ENCODE measurements at places on chromosomes 2 and 18.

DNA sequence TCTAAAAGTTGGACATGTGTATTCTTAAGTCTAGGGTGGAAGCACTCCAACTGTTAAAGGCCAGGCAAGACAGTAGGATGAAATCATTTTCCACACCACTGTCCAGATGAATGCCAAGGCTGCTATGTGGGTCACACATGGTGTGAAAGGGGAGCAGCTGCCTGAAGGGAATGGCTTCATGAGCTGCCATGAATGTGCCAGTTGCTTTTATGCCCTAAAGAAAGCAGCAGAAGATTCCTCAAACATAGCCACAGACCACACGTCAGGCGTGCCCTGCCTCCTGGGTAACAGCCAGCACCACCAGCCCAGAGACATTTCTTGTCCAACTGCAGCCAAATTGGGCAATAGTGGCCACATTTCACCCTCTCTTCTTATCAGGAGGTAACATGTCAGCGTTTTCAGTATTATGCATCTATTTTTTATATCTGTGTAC, 130.2 kb downstream of the MTCL1 start:
- no peak for DNase-seq

DNA sequence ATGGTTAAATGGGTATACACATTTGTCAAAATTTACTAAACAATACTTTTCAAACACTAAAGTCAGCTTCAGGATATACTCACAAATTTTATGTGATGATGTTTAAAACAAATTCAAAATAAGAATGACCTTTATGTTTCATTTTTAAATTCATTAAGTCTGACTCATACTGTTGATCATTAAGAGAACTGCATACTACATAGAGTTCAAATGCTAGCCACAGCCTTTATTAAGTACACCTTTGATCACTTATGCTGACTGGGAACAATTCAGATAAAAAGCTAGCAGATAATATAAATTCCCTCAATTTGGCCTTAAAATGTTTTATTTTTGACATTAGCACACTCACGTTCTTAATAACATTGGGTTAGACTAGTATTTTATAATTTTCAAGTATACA, 14.1 kb downstream of the LMAN1 start:
- no peak for DNase-seq

DNA sequence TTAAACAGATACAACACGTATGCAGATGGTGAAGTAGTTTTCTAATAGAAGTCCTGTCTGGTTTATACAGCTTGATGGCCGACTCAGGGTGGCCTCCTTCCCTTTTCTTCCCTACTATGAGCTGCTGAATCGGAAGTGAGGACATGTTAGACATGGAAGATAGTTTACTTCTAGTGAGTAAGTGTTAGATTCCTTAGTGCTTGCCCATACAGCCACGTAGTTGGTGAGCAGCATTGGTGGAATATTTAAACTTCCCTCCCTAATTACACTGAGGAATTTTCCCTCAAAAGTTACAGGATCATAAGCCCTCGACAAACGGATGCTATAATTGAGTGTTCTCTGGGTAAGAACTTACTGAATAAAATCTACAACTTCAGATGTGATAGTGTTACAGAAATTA, 52.1 kb downstream of the RHBDD1 start:
- DNase-seq = no peak

GRCh38 chr2:190655113-190655512, 6.2 kb downstream of the NAB1 start:
- no peak for DNase-seq

DNA sequence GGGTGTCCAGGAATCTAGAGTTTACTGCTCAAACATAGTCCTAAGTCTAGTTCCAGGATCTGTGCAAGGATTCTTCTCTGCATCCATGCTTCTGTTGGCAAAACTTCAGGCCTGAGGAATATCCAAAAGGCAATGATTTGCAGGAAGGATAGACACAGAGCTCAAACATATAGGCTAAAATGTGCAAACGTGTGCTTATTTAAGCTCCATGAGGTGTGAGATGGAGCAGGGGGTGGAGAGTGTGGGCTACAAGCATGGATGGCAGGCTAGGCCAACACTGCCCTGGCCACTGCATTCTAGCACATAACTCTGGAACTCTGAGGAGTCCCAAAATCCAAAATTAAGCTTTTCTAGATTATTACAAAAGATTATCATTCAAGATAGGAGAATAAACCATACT, 301.1 kb downstream of the PAX3 start:
- DNase-seq = no peak

- DNase-seq = peak; percentile 61
Measured at GRCh38 chr2:10302479-10303180, at the start of gene HPCAL1. Gene HPCAL1 (plus strand): TSS chr2:10302904. CDS start chr2:10419758, 116,854 bp downstream.

GRCh38 chr2:157238296-157238695, 19.2 kb upstream of the GALNT5 start:
- DNase-seq = no peak

GRCh38 chr2:235659767-235660322, 166.0 kb downstream of the AGAP1 start:
- peak; percentile 85 for DNase-seq

- no peak for DNase-seq
Measured at GRCh38 chr2:128644718-128645256, 326.1 kb upstream of the HS6ST1 start.

DNA sequence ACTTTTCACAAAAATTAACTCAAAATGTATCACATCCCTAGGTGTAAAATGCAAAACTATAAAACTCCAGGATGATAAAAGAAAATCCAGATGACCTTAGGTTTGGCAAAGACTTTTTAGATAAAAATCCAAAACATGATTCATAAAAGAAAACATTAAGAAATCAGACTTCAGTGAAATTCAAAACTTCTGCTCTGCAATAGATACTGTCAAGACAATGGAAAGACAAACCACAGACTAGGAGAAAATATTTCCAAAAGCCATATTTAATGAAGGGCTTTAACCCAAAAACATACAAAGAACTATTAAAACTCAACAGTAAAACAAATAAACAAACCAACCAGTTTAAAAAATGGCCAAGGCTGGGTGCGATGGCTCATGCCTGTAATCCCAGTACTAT, 173.6 kb upstream of the SPOPL start:
- DNase-seq = no peak

- peak; percentile 45 for DNase-seq
Measured at GRCh38 chr18:9613550-9614400, 584 bp downstream of the PPP4R1 start.

GRCh38 chr2:225569995-225570394, 170.5 kb downstream of the NYAP2 start:
- DNase-seq = no peak

DNA sequence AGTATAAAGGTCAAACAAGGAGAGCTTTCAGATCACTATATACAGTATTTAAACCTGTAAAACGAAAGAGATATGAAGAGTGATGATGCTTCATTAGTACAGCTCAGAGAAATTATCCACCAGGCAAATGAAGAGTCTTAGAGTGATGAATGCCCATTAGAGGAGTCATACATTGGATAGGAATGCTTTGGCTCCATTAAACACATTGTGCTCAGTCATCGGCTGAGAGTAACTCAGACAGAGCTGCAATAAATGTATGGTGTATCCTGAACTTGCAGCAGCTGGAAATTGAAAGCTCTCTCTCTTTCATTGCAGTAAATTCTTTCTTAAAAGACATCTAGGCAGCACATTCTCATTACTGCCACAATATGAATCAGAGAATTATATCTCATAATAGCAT, 340.8 kb upstream of the SPHKAP start:
- DNase-seq = peak; percentile 34

- no peak for DNase-seq
Measured at GRCh38 chr2:45734952-45735351, 83.5 kb downstream of the PRKCE start.

DNA sequence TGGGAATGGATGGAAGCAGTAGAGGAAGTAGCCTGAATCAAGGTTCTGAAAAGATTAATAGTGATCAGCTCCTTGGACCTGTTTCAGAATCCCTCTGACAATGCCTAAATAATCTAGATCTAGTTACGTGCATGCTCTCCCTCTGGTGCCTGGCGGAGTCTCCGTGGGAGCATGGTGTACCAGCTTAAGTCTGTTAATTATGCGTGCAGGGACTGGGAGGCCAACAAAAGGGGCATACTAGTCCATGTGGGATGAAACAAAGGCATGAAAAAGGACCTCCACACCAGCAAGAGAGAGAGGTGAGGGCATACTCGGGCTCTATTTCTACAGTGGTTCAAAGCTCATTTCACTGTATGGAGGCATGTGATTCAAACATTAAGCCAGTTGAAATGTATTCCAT, 200.3 kb downstream of the DPP4 start:
- no peak for DNase-seq

DNA sequence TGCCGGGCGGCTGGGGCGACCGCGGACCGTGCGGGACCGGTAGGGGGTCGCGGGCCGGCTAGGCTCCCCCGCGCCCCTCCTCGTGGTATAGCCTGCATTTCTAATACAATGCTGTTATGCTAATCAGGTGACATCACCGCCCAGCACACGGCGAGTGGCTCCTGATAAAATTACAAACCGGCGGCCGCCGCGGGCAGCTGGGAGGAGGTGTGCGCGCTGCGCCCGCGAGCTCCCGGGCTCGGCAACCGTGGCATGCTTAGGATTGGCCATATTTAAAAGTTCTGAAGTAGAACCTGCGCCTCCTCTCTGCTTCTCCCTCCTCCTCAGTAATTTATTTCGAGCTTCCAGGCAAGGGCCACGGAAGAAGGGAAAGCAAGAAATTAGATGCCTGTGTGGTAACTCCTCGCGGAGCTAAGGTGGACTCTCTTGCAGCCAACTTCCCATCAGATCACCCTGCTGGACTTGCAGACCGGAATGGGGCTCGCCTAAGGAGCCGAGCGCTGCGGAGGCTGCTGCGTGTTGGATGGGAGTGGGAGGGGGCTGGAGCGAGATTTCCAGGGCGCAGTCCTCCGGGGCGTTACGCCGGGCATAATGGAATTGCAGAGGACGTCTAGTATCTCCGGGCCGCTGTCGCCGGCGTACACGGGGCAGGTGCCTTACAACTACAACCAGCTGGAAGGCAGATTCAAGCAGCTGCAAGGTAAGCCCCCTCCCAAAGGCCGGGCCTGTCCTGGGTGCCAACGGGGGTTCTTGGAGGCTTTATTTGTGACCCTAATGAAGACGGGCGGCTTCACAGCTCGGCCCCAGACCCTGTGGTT, 102.3 kb downstream of the SPTBN1 start:
- no peak for DNase-seq

DNA sequence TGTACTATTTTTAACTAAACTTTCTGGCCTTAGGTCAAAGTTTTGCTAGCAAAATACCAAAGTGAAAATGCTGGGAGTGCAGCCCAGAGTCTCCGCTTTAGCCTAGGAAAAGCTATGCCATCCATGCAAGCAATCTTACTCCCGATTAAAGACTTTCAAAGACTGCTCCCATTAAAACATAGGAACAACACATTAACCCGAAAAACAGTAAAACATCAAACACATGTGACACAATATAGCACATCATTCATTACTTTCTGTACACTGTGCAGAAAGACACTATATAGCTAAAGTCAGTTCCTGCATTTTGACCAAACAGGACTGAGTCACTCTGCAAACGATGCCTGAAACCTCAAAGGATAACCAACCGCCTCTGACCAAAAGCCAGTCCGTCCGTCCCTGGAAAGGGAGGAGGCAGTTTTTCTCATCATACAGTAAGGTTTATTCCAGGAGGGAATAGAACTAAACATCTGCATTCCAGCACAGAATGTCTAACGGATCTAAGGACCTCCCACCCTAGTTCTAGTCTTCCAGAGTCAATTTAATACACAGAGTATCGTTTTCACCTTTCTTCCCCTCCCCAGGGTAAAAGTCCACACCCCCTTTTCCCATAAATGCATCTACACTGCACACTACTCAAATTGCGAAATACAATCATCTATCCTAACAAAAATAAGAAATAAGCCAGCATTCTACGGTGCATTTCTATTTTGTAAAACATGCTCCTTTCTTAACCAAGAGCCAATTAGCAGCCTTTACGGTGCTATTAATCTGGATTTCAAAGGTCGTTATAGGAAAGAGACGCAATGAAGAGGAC, 1.7 kb downstream of the ROCK2 start:
- DNase-seq = peak; percentile 67

- no peak for DNase-seq
Measured at GRCh38 chr2:158893474-158893873, 75.0 kb upstream of the TANC1 start.

DNA sequence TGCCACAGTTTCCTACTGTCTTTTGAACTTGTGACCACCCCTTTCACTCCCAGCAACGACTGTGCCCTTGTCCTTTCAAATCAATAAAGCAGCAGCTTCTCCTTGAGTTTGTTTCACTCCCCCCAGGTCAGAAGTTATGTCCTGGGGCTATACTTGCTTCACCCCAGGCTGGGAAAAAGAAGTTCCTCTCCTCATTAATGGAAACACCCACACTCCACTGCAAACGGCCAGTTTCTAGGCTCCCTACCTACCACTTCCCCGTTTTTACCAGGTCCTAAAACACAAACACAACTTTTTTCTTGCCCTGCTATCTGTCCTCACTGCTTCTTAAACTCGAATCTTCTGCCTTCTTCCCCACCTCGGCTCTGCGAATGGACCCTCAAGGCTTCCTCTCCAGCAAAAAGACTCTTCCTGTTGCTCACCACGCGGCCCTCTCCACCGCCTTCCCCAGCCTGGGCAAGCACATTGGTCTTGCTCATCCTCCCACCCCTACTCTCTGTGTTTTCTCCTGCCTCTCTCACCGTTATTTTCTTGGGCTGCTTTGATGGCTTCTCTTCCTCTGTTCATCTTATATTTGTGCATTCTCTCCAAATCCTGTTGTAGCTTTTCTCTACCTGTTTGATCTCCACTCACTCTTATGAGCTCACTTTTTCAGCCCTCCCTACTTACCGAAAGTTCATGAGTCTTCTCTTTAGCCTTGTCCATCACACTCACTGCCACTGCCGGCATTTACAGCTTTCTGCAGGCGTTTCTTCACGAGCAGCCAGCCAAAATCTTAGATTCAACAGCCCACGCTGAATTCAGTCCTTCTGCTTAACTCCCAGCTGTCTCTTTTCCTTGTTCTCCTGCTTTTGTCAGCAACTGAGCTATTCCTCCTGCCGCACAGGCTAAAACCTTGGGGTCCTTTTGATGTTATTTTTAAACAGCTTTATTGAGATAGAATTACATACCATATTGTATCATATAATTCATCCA, 7.0 kb upstream of the SP5 start:
- no peak for DNase-seq

GRCh38 chr2:47089083-47089464, 66.0 kb downstream of the STPG4 start:
- peak; percentile 86 for DNase-seq

- no peak for DNase-seq
Measured at GRCh38 chr2:116142644-116143227, 1671.8 kb upstream of the DDX18 start.

DNA sequence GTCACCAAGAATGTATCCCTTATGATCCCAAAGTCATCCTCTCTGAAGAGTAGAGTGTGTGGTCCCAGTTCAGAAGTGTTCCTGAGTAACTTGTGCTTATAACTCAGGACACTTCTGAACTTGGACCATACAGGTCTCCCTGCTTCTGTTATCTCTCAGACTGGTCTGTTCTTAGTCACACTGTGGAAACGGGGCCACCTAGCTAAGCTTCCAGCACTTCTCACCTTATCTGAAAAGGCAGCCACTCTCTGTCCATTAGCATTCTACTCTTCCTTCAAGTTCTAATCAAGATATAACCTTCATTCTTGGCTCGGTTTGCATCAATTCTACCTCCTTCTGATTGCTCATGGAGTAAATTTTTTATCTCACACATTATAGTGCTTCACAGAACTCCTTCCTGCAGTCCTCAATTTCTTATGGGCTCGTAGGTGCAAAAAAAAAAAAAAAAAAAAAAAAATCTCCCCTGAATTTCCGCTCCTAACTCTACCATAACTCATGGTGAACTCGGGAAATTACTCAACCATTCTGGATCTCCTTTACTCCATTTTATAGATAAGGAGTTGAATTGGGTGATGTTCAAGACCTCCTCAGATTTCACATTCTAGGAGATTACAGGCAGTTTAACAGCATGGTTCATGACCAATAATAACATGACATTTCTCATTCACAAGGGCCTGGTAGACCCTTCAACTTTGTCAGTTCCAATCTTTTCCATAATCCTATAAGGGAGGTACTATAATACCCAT, 108.4 kb downstream of the TACR1 start:
- DNase-seq = no peak
